A549 (cell line): ENCODE measurements at places on chromosomes 1 and 21. TPM values are rescaled to one million over a fixed set of nuclear protein-coding genes. Genes with fewer than 3 reads are reported as not detected.

DNA sequence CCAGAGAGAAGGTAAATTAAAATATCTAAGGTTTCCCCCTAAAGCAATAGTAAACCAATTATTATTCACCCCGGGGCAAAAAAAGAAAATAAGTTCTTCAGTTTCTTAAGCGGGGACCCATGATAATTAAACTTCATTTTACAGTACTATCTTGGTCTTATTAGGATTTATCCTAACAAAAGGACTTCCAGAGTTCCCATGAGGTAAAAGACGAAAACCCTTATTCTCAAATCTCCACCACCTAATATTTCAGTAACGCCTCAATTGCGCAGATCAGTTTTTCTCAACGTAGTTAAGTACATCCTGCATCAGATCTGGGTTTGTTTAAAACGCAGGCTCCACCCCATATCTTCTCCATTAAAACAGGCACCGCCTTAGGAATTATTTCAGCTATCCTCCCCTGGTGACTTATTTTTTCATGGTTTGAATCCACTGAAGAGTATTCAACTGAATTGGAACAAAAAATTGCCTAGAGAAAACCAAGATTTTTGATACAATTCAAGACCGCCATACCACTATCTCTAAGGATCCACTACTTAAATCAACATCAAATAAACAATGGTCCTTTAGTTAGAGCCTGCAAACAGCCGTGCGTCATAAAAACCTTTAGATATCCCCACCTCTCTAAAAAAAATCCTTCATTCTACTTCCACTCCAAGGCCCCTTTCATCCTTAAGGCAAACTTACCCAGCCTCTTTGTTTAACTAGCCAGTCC lies 1.7 kb downstream of the MCL1 start:
- DNase-seq: no peak

DNA sequence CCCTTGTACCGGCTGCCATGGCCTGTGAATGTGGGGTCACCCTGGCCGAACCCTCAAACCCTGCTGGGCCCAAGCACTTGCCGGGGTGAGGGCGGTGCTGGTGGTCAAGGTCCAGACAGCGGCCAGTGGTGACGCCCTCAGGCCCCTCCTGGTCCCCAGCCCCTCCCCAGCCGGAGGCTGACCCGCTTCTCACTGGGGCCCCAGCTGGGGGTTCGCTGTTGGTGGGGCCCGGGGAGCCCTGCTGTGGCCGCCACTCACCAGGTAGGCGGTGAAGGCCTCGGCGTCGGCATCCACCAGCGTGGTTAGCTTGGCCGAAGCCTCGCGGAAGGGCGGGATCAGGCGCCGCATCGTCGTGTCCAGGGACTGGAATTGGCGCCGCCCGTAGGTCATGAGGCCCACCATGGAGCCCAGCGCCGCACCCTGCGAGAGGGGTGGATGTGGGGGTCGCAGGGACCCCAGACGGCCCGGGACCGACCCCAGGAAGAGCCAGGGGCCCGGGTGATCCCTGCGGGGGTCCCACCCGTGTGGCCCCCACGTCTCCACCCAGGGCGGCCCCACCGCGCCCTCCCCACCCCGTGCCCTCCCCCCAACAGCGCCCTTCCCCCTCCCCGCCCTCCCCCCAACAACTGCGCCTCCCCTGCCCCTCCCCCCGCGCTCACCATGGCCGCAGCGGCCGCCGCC lies 10.1 kb downstream of the FTCD start:
- no peak for DNase-seq

DNA sequence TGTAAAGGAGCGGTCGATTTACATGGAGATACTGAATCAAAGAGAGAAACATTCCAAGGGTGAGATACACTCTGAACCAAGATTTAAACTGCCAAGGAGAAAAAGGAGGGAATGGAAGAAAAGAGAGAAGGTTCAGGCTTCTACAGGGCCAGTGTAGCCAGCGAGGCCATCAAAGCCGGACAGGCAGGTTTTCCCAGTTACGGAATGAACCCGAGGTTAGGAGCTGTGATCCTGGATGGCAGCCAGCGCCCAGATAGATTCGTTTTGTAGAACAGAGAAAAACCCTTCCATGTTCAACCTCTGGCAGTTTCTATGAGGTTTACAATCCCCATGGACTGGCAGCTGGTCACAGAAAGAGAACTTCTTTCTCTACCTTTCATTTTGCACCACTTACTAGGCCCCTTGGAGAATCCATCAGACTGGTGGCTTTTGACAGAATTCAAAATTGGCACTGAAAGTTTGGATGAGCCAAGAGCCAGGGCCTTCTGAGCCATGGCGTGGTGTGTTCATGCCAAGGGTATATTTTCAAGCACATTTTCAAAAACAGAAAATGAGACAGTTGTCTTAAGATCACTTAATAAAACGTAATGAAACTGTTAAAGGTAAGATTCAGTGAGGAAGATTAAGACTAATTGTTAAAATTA lies 171.5 kb downstream of the RUNX1 start:
- no peak for DNase-seq

DNA sequence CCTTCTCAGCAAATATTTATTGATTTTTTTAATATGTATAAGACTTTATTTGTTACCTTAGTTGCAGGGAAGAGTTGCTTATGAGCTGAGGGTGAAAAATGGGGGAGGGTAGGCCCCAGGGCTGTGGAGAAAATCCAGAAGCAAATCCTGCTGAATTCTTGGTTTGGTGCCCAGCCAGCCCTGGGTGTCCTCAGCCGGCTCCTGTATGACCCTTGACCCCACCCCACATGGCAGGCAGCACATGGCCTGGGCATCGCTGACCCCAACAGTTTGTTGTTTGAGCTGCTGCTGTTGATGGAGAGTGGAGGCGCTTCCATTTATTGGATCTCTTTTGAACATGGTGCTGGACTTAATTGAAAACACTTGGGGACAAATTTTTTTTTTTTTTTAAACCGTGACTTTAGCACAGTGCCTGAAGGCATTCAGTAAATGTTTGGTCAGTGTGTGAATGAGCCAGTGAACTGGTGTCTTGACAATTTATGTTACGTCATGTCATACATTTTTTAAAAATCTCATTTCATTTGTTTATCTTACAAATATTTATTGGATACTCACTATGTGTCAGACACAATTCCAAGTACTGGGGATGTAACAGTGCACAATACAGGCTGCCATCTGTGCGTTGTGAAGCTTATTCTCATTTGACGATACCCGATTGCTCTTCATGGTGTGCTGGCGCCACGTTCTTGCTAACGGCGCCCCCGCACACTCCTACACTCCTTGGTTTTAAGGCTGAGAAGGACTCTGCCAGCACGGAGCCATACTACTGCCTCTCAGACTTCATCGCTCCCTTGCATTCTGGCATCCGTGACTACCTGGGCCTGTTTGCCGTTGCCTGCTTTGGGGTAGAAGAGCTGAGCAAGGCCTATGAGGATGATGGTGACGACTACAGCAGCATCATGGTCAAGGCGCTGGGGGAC lies 98.8 kb downstream of the MTR start:
- DNase-seq: no peak

GRCh38 chr1:197994907-197995407 lies 77.8 kb downstream of the LHX9 start:
- peak; percentile 31 for DNase-seq

- DNase-seq: no peak
These were observed 100.0 kb downstream of the ABCA4 start for GRCh38 chr1:94020764-94021579.

DNA sequence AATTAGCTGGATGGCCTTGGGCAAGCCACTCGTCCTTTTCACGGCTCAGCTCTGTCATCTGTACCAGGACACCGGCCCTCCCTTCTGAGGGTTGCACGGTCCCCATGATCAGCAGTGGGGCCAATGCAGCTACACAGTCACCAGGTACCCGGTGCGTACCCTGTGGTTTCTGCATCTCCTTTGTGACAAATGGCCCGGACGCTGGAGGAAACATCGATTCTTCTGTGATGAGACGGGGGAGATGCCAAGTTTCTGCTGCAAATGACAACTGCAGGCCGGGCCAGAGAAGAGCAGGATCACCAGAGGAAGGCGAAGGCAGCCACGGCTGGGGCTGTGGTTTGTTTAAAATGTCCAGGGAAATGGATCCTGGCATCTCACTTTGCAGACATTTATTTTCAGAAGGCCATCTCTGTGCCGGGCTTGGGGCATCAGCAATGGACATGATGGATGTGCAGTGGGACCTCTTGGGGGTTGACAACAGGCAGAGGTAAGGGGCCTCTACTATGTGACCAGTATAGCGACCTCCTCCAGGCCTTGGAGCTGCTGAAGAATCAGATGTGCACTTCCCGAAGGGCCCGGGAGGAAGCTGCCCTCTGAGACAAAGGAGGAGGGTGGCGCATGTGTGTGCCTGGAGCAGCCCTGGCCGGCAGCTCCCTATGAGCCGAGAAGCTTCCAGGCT lies 221.9 kb upstream of the C1orf174 start:
- no peak for DNase-seq

DNA sequence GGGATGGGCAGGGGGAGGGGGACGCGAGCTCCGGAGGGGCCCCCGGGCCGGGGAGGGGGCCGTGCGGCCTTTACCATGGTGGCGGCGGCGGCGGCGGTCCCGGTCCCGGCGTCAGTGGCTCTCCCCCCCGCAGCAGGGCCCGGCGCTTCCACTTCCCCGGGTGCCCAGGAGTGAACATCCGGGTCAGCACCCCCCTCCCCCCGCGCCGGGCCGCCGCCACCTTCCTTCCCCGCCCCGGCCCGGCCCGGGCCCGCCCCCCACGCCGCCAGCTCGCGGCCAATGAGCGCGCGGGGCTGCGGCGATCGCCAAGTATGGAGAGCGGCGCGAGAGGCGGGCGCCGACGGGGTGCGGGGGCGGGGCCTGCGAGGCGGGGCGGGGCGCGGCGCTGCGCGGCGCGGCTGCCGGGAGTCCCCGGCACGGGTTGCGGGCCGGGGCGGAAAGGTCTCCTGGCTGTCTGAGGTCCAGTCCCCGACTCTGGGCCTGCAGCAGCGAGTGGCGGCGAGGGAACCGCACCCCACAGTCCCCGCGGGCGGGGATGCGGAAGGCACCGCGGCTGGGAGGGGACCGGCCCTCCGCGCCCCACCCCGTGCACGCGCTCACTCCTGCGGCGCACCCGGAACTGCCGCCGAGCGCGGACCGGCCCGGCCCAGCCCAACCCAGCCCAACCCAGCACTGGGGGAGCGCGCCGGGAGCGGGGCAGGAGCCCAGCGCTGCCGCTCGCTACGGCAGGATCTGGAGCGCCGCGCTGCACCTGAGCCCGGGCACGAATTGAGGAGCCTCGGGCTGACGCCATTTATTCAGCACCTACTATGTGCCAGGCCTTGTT lies at the start of gene CAPZB:
TSS of gene CAPZB (minus strand) at position 178 of the 826 bp plus-strand sequence. CDS start at position 77, 101 bp downstream.
- peak; percentile 81 for DNase-seq

DNA sequence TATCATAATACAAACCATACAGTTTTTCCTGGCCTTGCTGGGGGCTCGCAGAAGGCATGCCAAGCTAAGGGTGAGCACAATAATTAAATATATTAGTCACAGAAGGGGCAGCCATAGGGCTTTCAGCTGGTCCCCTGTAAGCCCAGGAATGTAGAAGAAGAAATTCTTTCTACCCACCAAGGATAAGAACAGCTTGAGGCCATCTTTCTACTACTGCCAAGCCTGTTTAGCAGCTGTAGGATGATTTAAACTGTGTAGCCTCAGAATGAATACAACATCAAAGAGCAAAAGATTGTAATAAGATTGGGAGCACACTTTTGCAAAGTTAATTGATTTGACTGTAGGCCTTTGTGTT lies 171.5 kb downstream of the LRRC7 start:
- no peak for DNase-seq

GRCh38 chr1:158951956-158952355 lies 20.6 kb downstream of the PYHIN1 start:
- no peak for DNase-seq

DNA sequence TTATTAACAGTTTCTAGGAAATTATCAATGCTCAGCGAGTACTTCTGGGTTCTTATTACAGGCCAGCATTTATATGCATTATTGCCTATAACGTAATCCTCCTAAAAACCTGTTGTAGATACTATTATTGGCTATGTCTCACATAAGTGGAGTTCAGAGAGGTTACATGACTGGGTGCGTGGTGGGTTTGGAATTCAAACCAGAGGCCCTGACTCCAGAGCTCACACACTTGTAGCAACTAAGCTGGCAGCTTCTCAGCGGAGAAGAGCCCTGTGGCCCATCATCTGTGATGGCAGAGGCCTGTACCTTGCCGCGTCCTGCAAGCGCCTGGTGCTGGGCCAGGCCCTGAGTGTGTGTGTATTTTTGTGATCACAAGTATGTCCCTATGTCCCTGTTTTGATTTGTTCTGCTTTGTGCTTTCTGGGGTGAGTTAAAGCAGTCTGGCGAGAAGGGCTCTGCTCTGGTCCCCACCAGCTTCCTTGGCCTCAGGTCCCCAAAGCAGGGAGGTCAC lies 66.7 kb downstream of the HTR6 start:
- no peak for DNase-seq

DNA sequence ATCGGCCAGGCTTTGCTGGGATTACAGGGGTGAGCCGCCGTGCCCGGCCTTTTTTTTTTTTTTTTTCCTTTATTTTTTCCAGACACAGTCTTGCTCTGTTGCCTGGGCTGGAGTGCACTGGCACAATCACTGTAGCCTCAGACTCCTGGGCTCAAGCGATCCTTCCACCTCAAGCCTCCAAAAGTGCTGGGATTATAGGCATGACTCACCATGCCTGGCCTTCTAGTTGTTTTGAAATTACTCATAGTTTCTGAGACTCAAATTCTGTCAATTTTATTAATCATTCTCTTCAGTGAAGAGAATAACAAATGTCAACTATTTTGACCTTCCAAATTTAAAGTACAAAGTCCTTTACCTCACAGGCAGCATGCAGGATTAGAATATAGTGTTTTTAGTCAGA lies 374.5 kb downstream of the PLA2G4A start:
- peak; percentile 3 for DNase-seq

DNA sequence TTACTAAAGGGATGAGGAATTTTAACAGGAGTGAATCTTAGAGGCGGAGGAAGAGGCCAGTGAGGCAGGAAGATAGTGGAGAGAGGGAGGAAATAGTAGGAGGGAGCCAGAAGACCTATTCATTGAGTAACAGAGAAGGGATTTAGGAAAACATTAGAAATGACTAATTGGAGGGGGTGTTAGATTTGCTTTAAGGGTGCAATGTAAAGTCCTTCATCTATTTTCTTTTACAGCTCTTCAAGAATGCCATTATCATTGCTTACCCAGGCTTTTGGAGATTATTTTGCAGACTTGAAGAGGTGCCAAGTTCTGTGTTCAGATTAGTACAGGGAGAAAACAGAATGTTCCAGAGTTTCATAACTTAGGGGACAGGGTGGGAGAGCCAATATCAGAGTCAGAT lies 33.8 kb downstream of the OR10J1 start:
- no peak for DNase-seq

- DNase-seq: no peak
These were observed 39.8 kb upstream of the PODN start for GRCh38 chr1:53022179-53022578.

Gene GIPC2
- 0.04 to 0.07 TPM (median 0.06 TPM) in 3 replicates for polyA plus RNA-seq

Gene LCE3E
- polyA plus RNA-seq: not detected in 3 replicates

Gene OR6K3
- not detected in 3 replicates for polyA plus RNA-seq

Gene DDAH1
- 5.7 to 6.6 TPM (median 6.1 TPM) in 3 replicates for polyA plus RNA-seq

Gene KCNE1
- polyA plus RNA-seq: 0.04 to 0.05 TPM in 2 of 3 replicates, not detected in the other

Gene GFI1
- 0.04 to 0.08 TPM (median 0.08 TPM) in 3 replicates for polyA plus RNA-seq

Gene EVA1C
- polyA plus RNA-seq: 42.3 to 50.4 TPM (median 48.0 TPM) in 3 replicates
